AG09309 (cell line): ENCODE measurements at places on chromosomes 3 and 15.
A peak's percentile ranks its signal among the peaks of the same experiment; 100 is the strongest.

GRCh38 chr15:48967336-48967735, 3.6 kb upstream of the SHC4 start:
- DNase-seq: no peak

DNA sequence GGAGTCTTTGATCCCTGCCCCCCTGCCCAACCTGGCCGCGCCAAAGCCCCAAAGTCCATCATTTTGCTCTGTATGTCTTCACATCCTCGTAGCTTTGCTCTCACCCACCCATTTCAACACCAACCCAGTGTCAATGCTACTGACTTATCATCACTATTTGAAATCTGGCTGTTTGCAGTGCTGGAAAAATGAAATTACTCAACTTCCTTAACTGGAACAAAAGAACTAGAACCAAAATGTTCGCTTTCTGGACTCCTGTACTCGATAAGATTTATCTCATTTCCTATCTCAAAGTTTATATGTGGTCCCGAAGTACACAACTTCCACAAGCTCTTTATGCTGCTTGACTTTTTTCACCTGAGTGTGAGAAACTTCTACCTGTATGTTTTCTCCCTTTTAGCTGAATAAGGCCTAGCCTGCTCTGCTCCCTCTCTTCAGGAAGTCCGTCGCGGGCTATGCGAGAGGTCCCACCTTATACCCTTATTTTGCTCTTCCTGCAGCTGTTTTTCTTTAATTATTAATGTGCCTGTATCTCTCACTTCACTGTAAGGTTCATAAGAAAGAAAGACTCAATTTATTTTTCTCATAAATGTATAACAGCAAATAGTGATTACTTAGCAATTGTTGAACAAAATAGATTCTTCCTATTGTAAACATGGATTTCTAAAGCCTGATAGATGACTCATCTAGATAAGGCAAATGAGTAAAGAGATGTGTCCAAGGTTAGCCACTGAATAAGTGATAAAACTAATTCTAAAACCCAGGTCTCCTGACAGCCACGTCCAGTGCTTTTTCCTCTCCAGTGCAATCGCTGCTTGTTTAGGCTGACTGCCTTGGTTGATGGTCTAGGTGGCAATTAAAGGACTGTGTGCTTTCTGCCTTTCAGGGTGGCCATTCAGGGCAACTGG, 464.1 kb upstream of the TPRG1 start:
- DNase-seq: no peak

DNA sequence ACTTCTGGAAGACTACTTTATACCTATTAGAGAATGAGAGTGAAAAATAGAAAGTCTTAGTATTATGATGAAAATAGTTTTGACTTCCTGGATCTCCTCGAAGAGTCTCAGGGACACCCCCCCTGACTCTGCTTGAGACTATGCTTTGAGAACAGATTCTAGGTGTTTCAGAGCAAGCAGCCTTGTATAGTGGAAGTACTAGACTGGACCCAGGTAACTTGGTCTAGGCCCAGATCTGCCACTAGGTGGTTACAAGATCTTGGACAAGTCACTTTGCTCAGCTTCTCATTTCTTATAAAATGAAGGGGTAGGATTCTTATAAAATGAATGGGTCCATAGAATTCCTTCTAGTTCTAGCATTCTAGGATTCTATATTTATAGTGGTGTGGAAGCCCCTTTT, 9.1 kb downstream of the ABHD5 start:
- DNase-seq: no peak

- DNase-seq: no peak
These were observed 43.1 kb downstream of the FSTL1 start for GRCh38 chr3:120407508-120408287.

GRCh38 chr15:89393056-89393455, 58.4 kb upstream of the POLG start:
- no peak for DNase-seq

GRCh38 chr15:45943240-45943639, 308.4 kb downstream of the SQOR start:
- no peak for DNase-seq

- no peak for DNase-seq
These were observed 77.4 kb downstream of the SEC22A start for GRCh38 chr3:123279121-123279520.

GRCh38 chr3:17116007-17116600, 231.3 kb downstream of the PLCL2 start:
- no peak for DNase-seq

DNA sequence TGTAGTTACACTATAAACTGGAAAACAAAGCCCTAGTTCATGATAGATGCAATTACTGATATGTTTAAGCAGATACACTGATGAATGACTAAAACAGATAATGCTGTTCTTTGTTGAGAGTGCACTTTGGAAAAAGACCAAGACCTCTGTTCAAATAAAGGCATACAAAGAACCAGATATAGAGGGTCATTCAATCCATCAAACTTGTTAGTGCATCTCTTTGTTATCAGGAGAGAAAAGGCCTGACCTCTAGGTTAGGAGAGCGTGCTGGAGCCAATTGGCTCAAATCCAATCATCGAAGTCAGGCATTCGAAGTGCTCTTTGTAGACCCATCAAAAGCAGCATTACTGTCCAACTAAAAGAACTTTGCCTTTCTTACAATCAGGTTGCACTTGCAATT, 124.2 kb downstream of the TFG start:
- no peak for DNase-seq

- DNase-seq: no peak
These were observed 479.8 kb downstream of the PLOD2 start for GRCh38 chr3:145681181-145681580.

GRCh38 chr3:71062037-71062932, 521.2 kb downstream of the FOXP1 start:
- no peak for DNase-seq

- DNase-seq: peak; percentile 54
These were observed 334.8 kb downstream of the ERC2 start for GRCh38 chr3:56133423-56133822.

- DNase-seq: no peak
These were observed 159.3 kb downstream of the IL1RAP start for GRCh38 chr3:190673148-190673547.

- DNase-seq: no peak
These were observed 869 bp downstream of the PLA1A start for GRCh38 chr3:119598410-119599098.

DNA sequence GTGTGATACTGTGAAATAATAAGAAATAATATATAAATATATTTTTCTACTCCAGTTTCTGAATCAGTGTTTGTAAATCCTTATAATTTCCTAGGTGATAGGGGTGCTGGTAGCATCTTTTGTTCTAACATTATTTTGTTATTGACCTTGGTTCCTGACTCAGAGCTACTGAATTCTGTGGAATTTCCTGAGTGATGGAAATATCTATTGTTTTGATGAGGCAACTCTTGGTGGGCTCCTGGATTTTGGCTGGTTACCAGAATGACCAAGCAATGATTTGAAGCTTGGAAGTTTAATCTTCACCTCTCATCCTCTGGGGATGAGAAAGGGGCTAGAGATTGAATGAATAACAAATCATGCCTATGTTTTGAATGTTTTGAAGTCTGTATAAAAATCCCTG, 377.3 kb downstream of the LPP start:
- no peak for DNase-seq

- DNase-seq: no peak
These were observed 11.2 kb upstream of the TXNRD3 start for GRCh38 chr3:126665959-126666657.

DNA sequence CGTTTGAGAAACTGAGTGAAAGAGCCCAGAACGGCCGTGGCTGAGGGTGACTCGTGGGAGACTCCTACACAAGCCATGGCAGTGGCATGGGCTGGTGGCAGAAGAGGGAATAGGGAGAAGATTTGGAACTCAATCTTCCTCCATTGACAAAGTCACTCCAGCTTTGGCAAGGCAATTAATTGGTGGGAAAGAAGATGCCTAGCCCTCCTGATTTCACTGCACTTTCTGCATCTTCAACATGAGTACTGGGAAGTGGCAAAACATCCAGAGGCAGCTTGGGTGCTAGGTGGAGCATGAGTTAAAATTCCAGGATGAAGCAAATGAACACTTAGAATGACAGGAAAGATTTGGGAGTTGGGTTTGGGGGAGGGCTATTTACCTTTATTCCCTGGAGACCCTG, 1.4 kb upstream of the TGFBR2 start:
- DNase-seq: no peak

DNA sequence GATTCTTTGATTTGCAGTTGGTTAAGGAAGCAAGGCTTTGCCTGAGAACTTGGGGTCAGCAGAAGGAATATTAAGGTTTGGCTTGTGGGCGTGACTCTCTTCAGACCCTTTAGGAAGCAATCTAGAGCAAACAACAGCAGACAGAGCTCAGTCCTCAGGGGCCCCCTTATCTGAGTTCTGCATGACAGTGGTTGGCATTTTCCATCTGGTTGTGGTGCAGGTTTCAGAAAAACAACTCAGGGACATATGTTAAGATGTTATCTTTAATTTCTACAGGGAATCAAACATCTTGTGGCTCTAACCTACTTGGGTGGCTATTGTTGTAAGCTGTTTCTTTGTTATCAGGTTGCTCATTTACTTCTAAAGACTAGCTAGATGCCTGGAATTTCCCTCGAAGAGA, 141.4 kb downstream of the VPS8 start:
- DNase-seq: no peak

DNA sequence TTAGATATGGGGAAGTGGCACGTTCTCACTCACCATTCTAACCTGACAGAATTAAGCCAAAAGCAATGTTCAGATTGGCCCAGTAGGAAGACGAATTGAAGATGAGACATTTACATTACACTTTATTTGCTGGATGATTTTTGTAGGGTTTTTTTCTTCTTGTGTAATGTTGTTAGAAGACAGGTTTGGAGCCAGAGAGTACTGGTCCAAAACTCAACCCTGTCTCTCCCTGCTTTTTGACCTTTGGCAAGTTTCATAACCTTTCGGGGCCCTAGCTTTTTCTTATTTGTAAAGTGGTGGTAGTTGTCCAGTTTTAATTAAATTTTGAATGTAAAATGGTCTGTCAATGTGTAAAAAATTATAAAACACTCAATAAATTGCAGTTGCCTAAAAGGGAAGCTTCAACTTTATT, 29.5 kb downstream of the PDE8A start:
- DNase-seq: no peak

DNA sequence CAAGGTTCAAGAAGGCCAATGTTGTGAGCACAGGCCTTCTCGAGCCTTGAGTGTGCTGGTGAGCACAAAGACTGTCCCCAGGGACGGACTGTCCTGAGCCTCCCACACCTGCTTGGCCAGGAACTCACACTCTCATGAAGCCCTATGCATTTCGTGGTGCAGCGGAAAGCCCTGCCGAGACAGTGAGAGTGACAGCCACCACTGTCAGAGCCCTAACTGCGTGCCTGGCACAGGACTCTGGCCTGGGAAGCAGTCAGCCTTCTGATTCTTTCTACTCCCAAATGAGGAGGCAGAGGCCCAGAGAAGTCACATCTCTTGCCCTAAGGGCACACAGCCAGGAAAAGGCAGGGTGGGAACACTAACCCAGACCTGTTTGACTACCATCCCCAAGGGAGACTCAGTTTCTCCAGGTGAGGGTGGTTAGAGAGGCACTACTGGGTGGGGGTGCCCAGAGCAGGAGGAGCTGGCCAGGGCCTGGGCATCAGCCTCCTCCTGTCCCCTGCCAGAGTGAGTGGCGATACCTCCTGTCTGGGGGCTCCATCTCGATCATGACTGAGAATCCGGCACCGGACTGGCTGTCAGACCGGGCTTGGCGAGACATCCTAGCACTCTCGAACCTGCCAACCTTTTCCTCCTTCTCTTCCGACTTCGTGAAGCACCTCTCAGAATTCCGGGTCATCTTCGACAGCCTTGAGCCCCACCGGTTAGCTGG, 50.8 kb downstream of the SEMA3G start:
- no peak for DNase-seq

DNA sequence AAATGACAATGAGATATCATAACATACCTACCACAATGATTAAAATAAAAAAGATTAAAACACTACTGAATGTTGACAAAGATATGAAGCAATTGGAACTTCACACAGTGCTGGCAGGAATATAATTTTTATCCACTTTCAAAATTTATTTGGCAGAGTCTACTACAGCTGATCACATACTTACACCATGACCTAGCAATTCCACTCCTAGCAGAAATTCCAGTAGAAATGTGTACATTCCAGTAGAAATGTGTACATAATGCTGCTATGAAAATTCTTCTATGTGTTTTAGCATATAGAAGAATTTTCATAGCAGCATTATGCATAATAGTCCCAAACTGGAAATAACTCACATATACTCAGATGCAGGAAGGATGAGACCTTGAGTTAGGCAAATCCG, 43.5 kb downstream of the IFT57 start:
- DNase-seq: no peak

DNA sequence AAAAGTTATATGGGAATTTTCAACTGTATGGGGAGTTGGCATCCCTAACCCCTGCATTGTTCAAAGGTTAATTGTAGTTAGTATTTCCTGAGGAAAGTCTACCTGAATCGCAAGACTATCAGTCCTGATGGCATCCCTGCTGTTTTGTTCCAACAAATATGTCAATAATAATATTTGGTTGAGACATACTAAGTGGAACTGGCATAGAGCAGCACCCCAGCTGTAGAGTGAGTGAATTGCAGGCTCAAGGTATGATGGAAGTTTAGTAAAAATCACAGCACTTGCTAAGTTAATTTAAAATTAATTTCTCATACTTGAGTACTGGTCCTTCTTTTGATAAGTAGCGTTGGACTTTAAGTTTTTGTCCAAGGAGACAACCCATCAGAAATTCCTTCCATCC, 18.0 kb upstream of the COMMD2 start:
- DNase-seq: no peak

- DNase-seq: no peak
These were observed 111.3 kb upstream of the PRR20G start for GRCh38 chr3:127399154-127399553.

- peak; percentile 21 for DNase-seq
These were observed 34.0 kb upstream of the CILP start for GRCh38 chr15:65245096-65245856.

DNA sequence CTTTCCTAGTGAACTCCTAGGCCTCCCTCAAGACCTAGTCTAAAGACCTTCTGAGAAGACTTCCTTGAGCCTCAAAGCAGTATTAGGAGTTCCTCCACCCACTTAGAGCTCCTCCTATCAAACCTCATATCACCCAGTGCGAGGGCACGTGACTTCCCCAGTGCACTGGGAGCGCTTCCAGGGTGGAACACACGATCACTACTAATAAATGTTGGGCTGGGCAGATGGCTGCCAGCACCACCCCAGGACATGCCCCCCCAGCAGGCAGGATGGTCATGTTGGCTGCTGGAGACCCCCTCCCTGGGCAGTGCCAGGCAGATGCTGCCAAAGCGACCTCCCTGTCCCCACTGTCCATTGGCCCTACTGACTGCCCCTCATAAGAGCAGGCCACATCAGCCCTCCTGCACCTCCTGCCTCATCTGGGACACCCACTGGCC, 8.5 kb upstream of the PLXND1 start:
- DNase-seq: no peak

DNA sequence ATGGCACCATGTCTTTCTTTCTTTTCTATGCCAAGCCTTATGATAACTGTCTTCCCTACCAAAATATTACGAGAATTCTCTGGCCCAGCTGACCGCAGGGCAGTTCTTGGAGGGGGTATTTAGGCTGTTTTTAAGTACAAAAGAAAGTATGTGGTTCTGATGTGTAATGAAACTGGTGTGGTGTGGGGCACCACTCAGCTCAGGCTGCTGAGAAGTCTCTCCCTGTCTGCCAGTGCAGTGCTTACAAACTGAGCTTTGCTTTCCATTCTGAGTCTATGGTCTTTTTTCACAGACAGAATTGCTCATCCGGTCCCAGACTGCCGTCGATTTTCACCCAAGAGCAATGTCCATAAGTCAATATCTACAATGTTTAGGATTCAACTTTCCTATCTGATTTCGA, 847.6 kb downstream of the NTRK3 start:
- DNase-seq: no peak

GRCh38 chr15:72796515-72797337, 13.2 kb upstream of the ADPGK start:
- DNase-seq: no peak
